Activated T-cell treated with anti-CD3 and anti-CD28 coated beads, Interleukin-2, amount 50 U/mL, for 4 hours (primary cell): ENCODE measurements at places on chromosomes 16 and 17. TPM values are rescaled to one million over a fixed set of nuclear protein-coding genes. Genes with fewer than 3 reads are reported as not detected.

Gene TP53TG3B
- not detected for total RNA-seq

Gene CDH3
- total RNA-seq = 0.48 TPM

Gene ATP2C2
- total RNA-seq = not detected

Gene KCTD11
- 1.6 TPM for total RNA-seq

Gene ADORA2B
- 1.1 TPM for total RNA-seq

Gene KRT28
- not detected for total RNA-seq

Gene SPATA32
- total RNA-seq = 0.27 TPM

Gene TMC5
- total RNA-seq = 0.58 TPM

Gene CCL23
- total RNA-seq = not detected

Gene SLC12A3
- total RNA-seq = not detected

Gene PLXDC1
- 0.87 TPM for total RNA-seq

Gene RPS6KB1
- total RNA-seq = 50.1 TPM
